Pancreas (tissue), 10 donors: ENCODE measurements at places on chromosomes 16 and 17. TPM values are rescaled to one million over a fixed set of nuclear protein-coding genes. Genes with fewer than 3 reads are reported as not detected.

Gene MT3
- total RNA-seq = not detected

Gene CDH3
- 1.1 TPM for total RNA-seq

Gene RAB11FIP4
- total RNA-seq = 34.0 TPM

- no peaks in the 10 kb centered on the region for H3K4me1 ChIP-seq
- H3K27me3 ChIP-seq = no peaks in the 10 kb centered on the region
- peak; percentile 41 for DNase-seq
- no peak overlapping the region for H3K4me3 ChIP-seq
- H3K36me3 ChIP-seq = no peaks in the 10 kb centered on the region
These were observed 32.5 kb downstream of the ADCY7 start for GRCh38 chr16:50298591-50299507.

DNA sequence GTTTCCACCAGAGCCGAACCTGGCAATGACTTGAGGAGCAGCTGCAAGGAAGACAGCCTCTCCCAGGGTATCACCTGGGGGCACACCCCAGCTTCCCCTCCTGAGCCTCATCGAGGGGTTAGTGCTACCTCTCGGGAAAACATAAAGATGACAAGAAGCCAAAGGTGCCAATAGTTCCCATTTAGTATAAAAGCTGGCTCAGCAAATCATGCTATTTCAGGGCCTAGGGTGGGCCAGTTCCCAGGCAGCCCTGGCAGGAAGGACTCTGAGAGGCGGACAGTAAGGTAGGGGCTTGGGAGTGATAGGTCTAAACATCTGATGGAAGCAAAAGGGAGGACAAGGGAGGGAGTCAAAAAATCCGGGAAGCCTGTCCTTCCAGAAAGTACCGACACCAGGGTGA, 46.2 kb downstream of the SOST start:
- H3K27ac ChIP-seq = no peak overlapping the region
- no peak overlapping the region for H3K4me3 ChIP-seq
- DNase-seq = no peak
- no peaks in the 10 kb centered on the region for H3K27me3 ChIP-seq
- no peaks in the 10 kb centered on the region for H3K36me3 ChIP-seq
- H3K4me1 ChIP-seq = no peaks in the 10 kb centered on the region
